A172 (cell line): ENCODE measurements at places on chromosomes 4 and X.

- peak; percentile 64 for DNase-seq
Measured at GRCh38 chr4:93384241-93384640, 444.3 kb upstream of the ATOH1 start.

GRCh38 chrX:85611926-85612325 is 232.5 kb upstream of the POF1B start:
- no peak for DNase-seq

DNA sequence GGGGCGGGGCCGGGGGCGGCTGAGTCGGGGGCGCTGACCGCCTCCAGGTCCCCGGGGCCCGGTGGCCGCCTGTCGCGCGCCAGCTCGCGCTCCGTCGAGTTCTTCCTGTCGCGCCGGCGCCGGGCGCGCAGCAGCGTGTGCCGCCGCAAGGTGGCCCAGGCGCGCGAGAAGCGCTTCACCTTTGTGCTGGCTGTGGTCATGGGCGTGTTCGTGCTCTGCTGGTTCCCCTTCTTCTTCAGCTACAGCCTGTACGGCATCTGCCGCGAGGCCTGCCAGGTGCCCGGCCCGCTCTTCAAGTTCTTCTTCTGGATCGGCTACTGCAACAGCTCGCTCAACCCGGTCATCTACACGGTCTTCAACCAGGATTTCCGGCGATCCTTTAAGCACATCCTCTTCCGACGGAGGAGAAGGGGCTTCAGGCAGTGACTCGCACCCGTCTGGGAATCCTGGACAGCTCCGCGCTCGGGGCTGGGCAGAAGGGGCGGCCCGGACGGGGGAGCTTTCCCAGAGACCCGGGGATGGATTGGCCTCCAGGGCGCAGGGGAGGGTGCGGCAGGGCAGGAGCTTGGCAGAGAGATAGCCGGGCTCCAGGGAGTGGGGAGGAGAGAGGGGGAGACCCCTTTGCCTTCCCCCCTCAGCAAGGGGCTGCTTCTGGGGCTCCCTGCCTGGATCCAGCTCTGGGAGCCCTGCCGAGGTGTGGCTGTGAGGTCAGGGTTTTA is 1.5 kb downstream of the ADRA2C start:
- no peak for DNase-seq

DNA sequence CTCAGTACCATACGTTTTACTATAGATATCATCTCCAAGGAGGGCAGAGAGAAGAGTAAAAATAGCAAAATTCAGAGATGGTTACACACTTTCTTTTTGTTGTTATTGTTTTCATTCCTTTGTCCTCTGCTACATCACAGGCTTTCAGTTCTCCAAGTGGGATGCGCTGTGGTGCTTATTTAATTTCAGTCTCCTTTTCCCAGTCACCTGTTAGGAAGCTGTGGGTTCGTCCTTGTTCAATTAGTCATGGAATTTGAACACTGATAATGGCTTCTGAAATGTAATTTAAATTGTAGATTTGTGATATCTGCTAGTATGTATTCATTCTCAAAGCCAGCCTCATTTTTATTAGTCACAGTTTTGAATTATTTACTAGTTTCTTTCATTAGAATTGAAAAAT is 38.8 kb upstream of the DHRSX start:
- DNase-seq = no peak
